ENCODE measurements at places on chromosomes 3 and 15.

- no peak for DNase-seq
Observed at GRCh38 chr3:3951501-3951900, 152.3 kb downstream of the LRRN1 start.

GRCh38 chr15:65101411-65101890 is 13.5 kb downstream of the UBAP1L start:
- DNase-seq: peak; percentile 28

- DNase-seq: no peak
Observed at GRCh38 chr3:62500556-62501288, 127.4 kb upstream of the FEZF2 start.

DNA sequence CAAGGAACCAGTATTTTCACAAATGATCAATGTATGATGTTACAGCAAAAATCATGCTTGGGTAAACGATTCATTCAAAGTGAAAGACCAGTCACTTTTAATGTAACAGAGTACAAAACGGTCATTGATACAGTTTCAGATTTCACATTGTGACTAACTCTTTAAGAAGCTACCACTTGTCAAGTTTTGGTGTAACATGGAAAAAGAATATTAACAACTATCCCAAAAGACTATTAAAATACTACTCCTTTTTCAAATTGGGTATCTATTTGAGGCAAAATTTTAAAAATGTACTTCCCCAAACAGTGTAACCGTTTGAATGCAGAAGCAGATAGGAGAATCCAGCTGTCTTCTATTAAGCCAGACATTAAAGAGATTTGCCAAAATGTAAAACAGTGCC is 31.7 kb downstream of the AKAP13 start:
- no peak for DNase-seq

GRCh38 chr3:161224786-161225185 is 3.7 kb downstream of the NMD3 start:
- no peak for DNase-seq

DNA sequence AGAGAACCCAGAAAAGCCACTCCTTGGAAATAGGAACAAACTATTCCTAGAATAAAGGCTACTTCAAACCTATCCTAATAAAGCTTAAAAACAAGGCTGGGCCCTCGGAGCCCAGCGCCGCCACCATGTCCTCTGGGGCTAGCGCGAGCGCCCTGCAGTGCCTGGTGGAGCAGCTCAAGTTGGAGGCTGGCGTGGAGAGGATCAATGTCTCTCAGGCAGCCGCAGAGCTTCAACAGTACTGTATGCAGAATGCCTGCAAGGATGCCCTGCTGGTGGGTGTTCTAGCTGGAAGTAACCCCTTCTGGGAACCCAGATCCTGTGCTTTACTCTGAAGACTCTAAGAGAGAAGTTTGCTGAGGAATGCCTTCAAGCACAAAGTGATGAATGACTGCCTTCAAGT is 63.2 kb downstream of the ADAM10 start:
- DNase-seq: no peak

DNA sequence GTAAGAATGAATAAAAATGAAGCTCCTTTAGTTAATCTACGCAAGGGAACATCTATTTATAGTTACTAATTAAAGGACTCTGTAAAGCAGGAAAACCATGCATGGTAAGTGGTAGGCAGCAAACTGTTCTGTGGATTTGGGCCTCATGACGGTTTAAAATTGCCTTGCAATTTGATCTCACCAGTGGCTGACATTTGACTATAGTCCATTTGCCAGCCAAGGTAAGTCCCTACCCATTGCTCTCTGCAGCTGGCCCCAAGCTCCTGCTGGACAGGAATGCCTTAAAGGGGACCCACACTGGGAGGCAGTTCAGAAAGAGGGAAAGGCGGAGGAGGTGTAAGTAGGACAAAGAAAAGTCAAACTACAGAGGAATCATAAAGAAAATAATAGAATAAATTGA is 203.3 kb downstream of the PLCL2 start:
- no peak for DNase-seq

GRCh38 chr15:46576646-46577395 is 942.0 kb downstream of the SQOR start:
- DNase-seq: no peak

- DNase-seq: no peak
Observed at GRCh38 chr3:124263168-124263567, 271.2 kb upstream of the ROPN1 start.

DNA sequence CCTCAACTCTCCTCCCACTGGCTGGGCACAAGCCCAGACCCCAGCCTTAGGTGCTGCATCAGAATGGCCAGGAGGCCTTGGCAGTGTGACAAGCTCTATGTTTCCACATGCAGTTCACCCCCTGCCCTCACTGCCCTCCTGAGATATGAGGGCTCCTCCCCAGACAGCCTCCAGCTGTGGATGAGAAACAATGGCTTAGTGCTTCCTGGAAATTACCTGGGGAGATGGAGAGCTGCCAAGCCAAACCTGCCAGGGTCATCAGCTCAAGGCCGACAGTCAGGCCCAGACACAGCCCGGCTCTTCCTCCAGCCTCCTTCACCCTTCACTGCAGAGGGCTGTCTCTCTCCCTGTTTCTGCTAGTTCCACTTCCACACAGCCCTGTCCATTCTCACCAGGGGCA is 76.3 kb downstream of the MYLK start:
- no peak for DNase-seq

DNA sequence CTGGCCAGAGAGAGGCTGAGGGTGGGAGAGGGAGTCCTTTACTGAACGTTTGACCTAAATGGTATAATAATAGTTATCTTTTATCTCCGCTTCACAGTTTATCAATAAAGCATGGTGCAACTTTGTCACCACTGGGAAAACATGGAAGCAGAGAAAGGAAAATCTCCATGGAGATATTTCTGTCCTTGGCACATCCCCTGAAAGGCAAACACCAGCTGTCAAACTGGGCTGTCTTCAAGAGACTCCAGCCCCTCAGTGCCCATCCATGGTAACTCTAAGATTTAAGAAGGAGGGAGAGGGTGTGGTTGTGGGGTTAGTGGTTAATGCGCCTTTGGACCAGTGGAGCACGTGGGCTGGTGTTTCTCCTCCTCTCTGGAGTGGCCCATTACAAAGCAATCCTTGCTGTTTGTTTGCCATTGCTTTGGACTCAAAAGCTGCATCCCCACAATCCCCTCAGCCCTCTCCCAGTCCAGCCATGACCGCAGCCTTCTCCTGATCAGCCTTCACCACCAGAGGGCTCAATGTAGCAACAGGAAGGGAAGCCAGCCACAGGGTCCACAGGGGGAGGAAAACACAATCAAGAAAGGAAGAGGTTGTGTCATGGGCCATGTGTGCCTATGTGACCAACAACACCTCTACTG is 38.2 kb upstream of the FAM174B start:
- no peak for DNase-seq

GRCh38 chr15:78842519-78842918 is 30.2 kb upstream of the MORF4L1 start:
- DNase-seq: no peak

GRCh38 chr3:139689708-139690228 is 12.0 kb upstream of the NMNAT3 start:
- DNase-seq: no peak

DNA sequence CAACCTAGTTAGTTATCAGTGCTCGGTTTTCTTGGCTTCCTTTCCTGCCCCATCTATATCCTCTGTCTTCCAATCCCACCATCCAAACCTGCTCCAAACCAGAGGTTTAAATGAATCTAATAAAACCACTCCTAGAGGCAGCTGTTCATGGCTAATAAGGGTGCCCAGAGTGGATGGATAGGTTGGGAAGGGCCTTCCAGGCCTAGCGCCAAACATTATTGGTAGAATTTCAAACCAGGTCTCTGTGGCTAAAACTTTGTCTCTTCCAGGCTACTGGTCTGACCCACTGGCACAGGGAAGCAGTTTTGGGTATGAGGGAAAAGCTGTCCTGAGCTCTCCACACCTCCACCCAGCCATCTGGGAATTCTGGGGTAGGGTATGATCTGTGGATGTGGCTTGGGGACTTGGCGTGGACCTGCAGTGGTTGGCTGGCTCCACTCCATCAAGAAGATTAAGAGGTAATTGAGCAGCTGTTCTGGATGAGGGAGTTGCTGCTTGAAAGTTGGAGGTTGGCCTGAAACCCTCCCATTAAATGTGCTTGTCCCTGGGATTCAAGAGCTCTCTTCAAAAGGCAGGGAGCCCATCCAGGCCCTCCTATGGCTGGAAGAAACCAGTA is 29.3 kb upstream of the INSYN1 start:
- DNase-seq: no peak

DNA sequence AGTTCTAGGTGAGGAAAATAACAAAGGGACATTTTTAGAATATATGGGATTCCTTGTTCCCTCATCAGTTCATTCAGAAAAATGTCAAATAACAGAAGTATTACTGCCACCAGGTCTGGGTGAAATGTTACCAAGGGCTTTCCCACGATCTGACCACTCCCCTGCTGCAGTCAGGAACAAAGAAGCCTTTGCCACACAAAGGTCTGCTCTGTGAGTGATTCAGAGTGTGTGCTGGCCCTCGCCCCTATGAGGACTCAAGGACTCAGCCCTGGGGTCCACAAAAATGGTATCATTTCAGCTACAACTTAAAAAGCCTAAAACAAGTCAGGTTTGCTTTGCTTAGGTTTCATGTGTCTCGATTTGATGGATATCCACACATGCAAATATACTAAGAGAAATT is 5.0 kb downstream of the MKRN3 start:
- no peak for DNase-seq

GRCh38 chr3:32184187-32184730 is 54.2 kb upstream of the CMTM8 start:
- DNase-seq: no peak

GRCh38 chr3:171781711-171782127 is 28.6 kb downstream of the PLD1 start:
- DNase-seq: no peak

DNA sequence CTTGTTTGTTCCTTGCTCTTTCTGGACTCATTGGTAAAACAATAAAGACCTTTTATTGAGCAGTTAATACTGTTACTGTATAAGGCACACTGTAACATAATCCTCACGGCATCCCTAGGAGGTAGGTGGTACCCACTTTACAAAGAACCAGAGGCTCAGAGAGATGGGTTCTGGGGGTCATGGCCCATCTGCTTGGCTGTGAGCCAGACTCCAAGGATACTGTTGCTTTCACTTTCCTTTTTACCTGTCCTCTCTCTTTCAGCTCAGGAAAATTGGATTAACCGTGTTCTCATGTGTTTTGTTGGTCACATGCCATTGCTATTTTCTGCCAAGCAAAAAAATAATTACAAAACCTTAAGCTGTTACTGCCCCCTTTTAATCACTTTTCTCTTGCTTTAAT is 34.8 kb upstream of the FILIP1L start:
- no peak for DNase-seq

DNA sequence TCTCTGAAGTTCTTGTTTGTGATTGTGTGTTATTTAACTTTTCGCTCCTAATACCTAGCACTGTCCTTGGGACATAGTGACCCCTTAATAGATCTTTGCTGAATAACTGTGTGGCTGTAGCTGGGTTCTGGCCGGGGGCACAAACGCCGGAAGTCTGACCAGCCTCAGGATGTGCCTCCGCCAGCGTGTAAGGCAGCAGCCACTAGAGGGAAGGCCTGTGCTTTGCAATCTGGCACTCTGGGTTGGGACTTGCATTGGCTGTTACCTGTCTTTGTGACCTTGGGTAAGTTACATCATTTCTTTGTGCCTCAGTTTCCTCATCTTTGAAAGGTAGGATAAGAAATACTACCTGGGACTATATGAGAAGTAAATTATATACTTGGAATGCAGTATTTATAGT is 158.7 kb downstream of the GHSR start:
- no peak for DNase-seq

- DNase-seq: no peak
Observed at GRCh38 chr15:25931851-25932250, 68.7 kb upstream of the ATP10A start.

GRCh38 chr3:127722091-127722784 is 49.5 kb downstream of the ABTB1 start:
- DNase-seq: no peak

GRCh38 chr3:143601723-143602484 is 246.4 kb downstream of the SLC9A9 start:
- DNase-seq: no peak

- DNase-seq: no peak
Observed at GRCh38 chr3:155488671-155489070, 195.2 kb upstream of the STRIT1 start.

DNA sequence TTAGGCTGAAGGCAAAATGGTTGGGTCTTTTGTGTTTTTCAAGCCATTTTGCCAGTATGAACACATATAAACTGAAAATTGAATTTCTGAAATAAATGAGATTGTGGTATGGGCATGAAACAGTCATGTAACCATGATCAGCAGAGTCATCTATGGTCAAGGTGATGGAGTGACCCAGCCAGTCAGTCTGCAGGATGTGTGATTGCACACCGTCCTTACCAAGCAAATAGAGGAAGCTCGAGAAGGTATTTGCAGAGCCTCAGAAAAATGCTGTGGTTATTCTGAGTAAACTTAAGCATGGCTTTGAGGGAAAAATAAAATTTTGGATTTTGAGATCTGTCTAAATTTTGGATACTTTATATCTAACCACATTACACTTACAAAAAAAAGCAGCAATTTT is 95.9 kb upstream of the RNF7 start:
- DNase-seq: no peak

DNA sequence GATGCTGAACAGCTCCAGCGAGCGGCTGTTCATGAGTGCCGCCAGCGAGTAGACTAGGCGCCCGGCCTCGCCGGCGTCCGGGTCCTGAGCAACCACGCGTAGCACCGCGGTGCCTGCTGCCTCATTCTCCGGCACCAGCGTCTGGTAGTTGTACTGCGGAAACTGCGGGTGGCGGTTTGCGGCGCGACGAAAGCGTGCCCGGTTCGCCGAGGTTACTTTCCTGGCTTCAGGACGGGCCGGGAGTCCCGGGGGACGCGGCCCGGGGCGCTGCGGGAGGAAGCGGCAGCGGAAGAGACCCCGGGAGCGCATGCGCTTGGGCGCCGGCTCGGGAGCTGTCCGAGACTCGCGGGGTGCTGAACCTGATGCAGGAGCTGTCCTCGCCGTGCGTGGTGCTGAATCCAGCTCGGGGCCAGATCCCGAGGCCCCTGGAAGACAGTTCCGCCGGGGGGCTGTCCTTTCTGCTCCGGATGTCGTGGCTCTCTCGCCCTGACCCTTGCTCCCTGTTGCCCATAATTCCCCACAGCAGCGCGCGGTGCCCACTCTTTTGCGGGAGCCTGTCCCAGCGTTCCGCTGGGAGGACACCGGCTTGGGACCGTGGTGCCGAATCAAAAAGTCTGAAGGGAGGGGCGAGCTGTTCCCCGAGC is 1.1 kb downstream of the CELSR3 start:
- peak; percentile 78 for DNase-seq

DNA sequence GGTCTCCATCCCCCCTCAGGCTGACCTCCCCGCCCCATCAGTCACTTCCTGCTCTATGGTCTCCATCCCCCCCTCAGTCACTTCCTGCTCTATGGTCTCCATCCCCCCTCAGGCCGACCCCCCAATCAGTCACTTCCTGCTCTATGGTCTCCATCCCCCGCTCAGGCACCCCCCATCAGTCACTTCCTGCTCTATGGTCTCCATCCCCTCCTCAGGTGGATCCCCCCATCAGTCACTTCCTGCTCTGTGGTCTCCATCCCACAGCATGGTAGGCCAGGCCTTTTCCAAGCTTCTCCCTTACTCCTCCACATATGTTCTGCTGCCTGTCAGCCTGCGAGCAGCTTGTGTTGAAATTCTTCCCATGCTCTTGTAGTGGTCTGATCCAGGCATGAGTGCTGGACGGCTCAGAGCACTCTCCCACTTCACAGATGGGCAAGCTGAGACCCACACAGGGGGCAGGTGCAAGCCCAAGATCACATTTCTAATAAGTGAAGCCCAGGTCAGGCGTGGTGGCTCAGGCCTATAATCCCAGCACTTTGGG is 36.8 kb downstream of the BDH1 start:
- DNase-seq: no peak

Data from T-helper 2 cell treated with Interferon-gamma antibody and Interleukin-4, amounts not matched to agents 5 μg/mL and 100 μg/mL, for 36 hours (primary cell).